ENCODE measurements at places on chromosomes 3 and 15. TPM values are rescaled to one million over a fixed set of nuclear protein-coding genes. Genes with fewer than 3 reads are reported as not detected.

PLCH1 gene
- total RNA-seq: 4.5 TPM

BBS4 gene
- total RNA-seq: 28.9 TPM

CCDC12 gene
- total RNA-seq: 40.9 TPM

FANCD2OS gene
- not detected for total RNA-seq

ZNF662 gene
- total RNA-seq: 19.0 TPM

ABHD17C gene
- total RNA-seq: 3.8 TPM

SKOR1 gene
- total RNA-seq: 1.3 TPM

KIAA1143 gene
- 26.7 TPM for total RNA-seq

CACNA2D3 gene
- total RNA-seq: 6.9 TPM

MED12L gene
- total RNA-seq: 4.8 TPM

FBLN2 gene
- total RNA-seq: 236 TPM

DPPA2 gene
- total RNA-seq: not detected

COLQ gene
- 6.3 TPM for total RNA-seq

FGF12 gene
- total RNA-seq: 3.2 TPM

TRPM1 gene
- not detected for total RNA-seq

PIGBOS1 gene
- total RNA-seq: 11.8 TPM

All from sciatic nerve (tissue), 2 donors.